ENCODE measurements at places on chromosomes 11 and 22.

DNA sequence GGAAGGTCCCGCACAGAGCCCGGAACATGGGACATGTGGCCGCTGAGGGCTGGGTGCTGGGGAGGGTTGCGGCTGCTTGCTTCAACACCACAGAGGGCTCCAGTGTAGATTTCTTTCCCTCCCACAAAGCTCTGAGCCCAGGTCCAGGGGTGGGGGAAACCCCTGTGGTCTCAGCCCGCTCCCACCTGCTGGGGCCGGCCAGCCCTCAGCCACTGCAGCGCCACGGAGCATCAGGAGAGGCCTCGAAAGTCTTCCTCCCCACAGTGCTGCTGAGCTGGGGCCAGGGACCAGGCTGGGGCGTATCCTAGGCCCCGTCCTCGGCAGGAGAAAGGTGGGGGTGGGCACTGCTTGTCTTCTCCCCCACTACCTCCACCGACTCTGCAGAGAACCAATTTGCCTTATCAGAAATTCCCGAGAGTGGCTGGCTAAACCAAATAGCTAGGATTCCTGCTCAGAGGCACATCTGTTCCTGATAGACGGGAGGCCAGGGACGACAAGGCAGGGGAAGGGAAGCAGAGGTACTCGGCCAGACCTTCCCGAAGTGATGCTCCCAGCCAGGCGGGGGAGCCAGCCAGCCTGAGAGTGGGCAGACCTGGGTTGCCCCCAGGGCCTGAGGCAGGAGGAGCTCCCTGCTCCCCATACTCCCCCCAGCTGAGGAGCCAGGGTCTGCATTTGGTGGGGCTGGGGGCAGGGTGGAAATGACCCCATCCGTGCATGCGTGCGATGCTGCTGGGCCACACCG, 18.7 kb downstream of the IGF2 start:
- DNase-seq, result no peak

DNA sequence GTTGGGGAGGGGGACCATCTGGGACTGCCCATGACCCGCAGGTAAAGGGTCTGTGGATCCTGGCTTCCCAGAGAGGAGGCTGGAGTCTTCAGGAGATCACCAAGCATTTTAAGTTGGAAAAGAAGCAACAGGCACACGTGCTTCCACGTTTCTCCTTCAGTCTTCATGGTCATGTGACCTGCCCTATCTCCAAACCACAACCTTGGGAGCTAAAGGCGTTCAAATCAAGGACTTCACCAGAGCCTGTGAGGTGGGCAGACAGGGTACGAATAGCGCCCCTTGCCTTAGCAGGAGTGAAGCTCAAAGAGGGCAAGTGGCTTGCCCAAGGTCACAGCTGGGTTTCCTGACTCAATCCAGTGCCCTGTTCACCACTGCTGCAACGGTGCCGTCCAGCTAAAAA, 6.7 kb downstream of the TMEM184B start:
- DNase-seq, result no peak

GRCh38 chr11:87265132-87265531, 227.4 kb downstream of the TMEM135 start:
- DNase-seq, result peak; percentile 79

- DNase-seq, result peak; percentile 11
Observed at GRCh38 chr22:19214078-19214473, 35.5 kb upstream of the SLC25A1 start.

DNA sequence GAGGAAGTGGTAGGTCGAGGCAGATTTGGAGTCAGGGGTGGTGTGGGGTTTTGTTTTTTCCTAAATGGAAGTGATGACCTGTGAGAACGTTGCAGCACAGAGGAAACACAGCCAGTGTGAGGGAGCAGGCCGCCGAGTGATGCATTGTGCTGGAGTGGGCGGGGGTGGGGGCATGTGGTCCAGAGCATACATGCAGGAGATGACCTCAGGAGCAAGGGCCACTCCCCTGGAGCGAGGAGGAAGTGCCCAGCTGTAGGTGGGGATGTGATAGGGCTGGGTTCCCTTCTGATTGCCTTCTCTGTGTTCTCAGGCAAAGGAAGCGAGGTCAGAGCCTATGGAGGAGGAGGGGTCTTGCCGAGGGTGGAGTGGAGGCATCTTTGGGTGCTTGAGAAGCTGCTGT, 81.4 kb downstream of the PPP6R3 start:
- no peak for DNase-seq

DNA sequence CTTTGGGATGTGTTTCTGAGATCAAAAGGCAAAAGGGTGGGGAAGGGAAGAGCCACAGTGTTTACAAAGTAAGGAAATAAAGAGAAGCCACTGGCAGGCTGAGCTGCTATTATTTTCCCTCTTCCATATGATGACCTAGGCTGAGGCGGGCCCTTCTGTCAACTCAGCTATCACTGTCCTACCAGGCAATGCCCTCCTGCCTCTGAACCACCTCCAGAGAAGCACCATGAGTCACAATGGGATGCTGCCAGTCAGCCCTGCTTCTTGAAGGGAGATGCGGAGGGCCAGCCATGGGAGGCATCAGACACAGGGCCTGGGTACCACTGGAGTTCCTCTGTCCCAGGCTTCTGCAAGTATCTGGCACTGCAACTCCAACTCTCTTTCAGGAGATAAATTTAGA, 107.9 kb upstream of the BID start:
- DNase-seq, result no peak

DNA sequence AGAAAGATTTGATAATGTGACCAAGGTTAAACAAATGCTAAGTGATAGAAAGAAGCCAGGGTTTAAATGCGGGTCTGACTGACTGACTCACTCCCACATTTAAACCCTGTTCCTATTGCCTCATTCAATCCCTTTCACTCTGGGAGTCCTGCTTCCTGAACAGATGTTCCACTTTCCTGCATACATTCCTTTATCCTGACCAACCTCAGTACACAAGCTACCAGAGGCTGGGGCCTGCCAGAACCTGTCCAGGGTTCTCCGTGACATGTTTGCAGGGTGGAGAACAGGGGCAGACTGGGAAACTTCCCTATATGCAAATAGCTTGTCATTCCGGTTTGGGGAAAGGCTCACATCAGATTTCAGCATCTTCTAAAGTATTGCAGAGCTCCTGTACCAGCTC, 3.0 kb upstream of the ANKK1 start:
- peak; percentile 18 for DNase-seq

DNA sequence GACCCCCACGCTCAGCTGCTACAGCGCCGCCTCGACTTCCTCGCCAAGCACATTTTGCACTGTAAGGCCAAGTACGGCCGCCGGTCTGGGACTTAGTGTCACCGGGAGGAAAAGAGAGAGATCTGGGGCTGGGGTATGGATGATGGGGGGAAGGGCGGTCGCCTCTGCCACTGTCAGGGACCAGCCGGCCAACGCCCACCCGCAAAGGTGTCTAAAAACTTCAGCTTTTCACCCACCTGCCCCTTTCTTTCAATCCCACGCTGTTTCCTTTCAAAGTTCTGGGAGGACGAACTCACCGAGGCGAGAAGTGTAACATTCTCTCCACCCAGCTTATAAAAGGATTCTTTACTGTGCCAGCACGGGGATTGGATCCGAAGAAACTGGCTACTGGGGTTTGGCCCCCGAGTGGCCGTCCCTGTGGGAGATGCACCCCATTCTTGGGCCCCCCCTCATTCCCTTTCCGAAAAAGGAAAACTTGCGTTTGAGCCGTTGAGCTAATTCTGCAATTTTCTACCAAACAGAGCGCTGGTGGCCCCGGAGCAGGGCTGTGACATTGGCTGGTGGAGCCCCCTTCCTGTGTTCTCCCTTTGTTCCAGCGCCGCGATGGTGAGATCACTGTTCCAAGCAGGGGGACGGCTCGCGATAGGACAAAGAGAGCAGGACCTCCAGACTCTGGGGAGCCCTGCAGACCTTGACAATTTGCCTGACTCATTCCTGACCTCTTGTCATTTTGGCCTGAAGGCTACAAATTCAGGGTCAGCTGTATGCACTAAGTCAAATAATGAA, 1.8 kb downstream of the FJX1 start:
- DNase-seq, result peak; percentile 83

DNA sequence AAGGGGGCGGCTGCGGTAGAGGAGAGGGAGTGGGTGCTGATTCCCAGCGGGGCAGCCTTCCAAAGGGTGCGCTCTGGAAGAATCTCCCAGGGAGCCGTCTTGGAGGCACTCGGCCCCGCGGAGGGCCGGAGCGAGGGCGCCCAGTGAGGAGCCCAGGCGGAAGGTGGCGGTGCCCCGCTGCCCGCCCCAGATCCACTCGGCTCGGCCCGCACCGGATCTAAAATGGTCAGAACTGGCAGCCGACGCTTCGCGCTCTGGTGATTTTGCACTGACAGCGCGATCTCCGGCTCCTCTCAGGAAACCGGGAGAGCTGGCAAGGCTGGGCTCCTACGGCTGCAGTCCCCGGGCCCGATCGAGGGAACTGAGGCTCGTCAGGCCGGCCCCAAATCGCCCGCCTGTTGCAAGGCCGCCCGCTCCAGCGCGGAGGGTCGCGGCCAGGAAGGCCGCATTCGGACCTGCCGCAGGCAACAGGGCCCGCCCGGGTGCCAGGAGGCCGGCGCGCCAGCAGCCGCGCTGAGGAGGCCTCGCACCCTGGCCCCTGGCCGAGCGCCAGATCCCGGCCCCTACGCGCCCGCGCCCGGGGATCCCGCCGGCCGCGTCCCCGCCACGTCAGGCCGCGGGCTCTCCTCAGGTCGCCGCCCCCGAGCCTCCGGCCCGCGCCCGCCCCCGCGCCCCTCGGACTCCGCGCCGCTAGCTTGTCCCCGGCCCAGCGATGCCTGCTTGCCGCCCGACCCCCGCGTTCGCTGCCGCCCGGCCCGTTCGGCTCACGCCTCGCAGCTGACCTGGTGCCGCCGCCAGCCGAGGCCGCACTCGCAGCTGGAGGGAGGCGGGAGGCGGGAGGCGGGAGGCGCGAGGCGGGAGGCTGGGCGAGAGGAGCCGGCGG, at the start of gene KLHL22:
Gene KLHL22 (minus strand): TSS at position 818 of the 883 bp plus-strand sequence. CDS start 6,584 bp downstream, outside the sequence.
- DNase-seq, result no peak

GRCh38 chr11:9851366-9851765, 187.5 kb downstream of the SWAP70 start:
- no peak for DNase-seq

DNA sequence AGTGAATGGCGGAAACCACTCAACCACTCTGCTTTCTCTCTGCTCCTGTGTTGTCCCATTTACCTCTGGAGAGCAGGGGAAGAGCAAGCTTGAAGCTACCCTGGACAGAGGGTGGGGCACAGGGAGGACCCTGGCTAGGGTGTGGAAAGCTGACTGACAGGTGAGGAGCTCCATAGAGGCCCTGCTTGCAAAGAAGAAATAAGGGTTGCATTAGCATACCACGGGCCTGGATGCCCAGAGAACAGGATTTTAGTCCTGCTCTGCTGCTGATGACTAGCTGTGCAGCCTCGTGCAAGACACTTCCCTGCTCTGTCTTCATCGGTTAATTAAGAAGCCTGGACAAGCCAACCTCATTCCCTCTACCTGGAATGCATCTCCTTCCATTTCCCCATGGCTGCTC, 135.0 kb downstream of the BUD13 start:
- DNase-seq, result no peak

DNA sequence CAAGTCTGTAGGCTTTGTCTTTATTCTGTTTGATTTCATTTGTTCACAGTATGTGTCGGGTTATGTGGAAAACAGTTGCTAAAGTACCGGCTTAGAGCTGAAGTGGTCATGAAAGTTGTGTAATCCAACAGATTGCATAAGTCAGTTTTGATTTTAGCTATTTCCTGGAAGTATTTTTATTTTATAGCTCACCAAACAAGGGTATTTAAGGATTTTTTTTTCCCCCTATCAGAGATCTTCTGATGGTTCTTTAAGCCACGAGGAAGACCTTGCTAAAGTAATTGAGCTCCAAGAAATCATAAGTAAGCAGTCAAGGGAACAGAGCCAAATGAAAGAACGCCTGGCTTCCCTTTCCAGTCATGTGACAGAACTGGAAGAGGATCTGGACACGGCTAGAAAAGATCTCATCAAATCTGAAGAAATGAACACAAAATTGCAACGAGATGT, 55.9 kb downstream of the PPFIA1 start:
- peak; percentile 88 for DNase-seq

All from muscle of leg (tissue), 16 donors.